ENCODE measurements at places on chromosomes 3 and 15. TPM values are rescaled to one million over a fixed set of nuclear protein-coding genes. Genes with fewer than 3 reads are reported as not detected.

DNA sequence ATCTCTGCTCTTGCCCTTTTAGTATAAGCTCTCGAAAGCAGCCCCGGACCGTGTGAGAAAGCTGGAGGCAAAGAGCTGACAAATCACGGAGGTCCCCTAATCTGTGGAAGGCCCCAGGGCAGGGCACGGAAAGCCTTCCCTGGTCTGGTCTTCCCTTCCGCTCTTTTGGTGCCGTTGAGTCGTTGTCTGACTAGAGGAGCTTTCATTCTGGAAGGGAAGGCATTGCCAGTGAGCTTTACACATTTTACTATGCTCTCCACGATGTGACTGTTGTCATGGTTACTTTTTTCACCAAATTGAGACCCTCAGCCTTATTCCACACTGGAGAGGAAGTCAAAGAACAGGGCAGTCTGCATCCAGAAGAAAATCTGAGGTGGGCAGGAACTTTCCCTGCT, 71.7 kb downstream of the CYP19A1 start:
- H3K36me3 ChIP-seq: no peaks in the 10 kb centered on the region
- peaks cover 45% of the 10 kb centered on the region for H3K27me3 ChIP-seq
- no peak for DNase-seq
- no peak overlapping the region for H3K27ac ChIP-seq
- H3K4me1 ChIP-seq: no peaks in the 10 kb centered on the region

MESP2 gene
- not detected for total RNA-seq

HHLA2 gene
- 26.7 TPM for total RNA-seq

RETNLB gene
- not detected for total RNA-seq

CD200R1 gene
- 0.68 TPM for total RNA-seq

Measured in transverse colon (tissue), 4 donors.